SK-MEL-5 (cell line): ENCODE measurements at places on chromosomes 16 and 17. TPM values are rescaled to one million over a fixed set of nuclear protein-coding genes. Genes with fewer than 3 reads are reported as not detected.
A peak's percentile ranks its signal among the peaks of the same experiment; 100 is the strongest.

Gene PRR35
- not detected in 2 replicates for total RNA-seq

Gene PTGES3L
- 0.42 TPM in 1 of 2 replicates, not detected in the other for total RNA-seq

Gene NEUROD2
- total RNA-seq, result not detected in 2 replicates

Gene CCDC154
- total RNA-seq, result 0.40 and 1.0 TPM in 2 replicates

Gene ST6GALNAC1
- 0.79 and 1.7 TPM in 2 replicates for total RNA-seq

DNA sequence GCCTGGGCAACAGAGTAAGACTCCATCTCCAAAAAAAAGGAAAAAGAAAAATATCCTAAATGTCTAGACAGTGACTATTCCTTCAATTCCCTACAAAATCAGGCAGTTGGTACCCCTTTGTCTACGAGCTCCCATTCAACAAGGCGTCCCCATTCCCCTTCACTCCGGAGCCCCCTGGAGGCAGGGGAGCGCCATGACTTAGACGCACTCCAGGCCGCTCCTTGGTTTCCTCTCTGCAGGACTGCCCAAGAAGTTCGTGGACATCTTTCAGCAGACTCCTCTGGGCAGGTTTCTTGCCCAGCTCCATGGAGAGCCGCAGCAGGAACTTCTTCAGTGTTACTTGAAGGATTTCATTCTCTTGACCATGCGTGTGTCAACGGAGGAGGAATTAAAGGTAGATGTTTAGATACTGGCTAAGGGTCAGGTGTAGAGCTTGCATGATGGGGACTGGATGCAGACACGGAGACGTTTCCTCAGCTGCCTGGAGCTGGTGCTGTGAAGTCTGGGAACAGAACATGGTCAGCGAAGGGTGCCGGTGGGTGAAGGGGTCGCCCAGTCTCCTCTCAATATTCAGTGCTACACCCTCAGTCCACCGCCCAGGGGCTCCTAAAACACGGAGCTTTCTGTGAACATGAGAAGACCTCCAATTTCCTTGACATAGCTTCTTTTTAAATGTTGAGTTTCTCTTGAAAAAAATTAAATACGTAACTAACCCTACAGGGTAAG is 53.3 kb upstream of the ENDOV start:
- DNase-seq, result peak; percentile 53

DNA sequence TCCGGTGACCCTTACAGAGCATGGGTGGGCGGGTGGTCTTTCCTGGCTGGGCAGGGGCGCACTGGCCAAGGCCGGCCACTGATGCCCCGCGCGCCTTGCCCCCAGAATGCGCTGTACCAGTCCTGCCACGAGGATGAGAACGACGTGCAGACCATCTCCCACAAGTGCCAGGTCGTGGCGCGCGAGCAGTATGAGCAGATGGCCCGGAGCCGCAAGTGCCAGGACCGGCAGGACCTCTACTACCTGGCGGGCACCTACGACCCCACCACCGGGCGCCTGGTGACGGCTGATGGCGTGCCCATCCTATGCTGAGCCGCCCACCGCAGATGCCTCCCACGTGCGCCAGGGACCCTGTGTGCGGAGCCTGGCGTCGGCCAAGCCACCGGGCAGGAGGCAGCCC is 49.1 kb downstream of the ACTG1 start:
- no peak for DNase-seq

- no peak for DNase-seq
These were observed 10.5 kb upstream of the METRNL start for GRCh38 chr17:83068641-83069570.

- no peak for DNase-seq
These were observed 17.1 kb upstream of the RHOT1 start for GRCh38 chr17:32124985-32125847.

- no peak for DNase-seq
These were observed 317.2 kb upstream of the KCNJ16 start for GRCh38 chr17:69757688-69758430.

GRCh38 chr16:58652741-58653140 is 23.1 kb upstream of the CNOT1 start:
- DNase-seq, result peak; percentile 77

GRCh38 chr17:19549746-19550623 is 16.3 kb downstream of the SLC47A1 start:
- no peak for DNase-seq

DNA sequence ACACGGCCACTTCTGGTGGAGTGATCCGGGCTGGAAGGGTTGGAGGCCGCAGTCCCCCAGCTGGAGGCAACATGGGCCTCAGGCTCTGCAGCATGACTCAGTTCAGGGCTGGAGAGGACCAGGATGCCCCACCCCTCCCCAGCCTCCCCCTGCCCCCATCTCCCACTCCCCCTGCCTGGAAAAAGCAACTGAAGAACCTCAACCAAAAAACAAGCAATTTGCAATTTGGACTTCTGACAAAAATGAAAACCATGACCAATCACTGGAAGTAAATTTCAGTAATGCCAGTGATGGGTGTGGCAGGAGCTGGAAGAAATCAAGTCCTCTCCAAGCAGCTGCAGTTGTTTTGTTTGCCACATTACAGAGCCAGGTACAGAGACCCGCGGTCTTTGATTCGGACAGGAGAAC is 6.6 kb upstream of the MIF4GD start:
- DNase-seq, result no peak

DNA sequence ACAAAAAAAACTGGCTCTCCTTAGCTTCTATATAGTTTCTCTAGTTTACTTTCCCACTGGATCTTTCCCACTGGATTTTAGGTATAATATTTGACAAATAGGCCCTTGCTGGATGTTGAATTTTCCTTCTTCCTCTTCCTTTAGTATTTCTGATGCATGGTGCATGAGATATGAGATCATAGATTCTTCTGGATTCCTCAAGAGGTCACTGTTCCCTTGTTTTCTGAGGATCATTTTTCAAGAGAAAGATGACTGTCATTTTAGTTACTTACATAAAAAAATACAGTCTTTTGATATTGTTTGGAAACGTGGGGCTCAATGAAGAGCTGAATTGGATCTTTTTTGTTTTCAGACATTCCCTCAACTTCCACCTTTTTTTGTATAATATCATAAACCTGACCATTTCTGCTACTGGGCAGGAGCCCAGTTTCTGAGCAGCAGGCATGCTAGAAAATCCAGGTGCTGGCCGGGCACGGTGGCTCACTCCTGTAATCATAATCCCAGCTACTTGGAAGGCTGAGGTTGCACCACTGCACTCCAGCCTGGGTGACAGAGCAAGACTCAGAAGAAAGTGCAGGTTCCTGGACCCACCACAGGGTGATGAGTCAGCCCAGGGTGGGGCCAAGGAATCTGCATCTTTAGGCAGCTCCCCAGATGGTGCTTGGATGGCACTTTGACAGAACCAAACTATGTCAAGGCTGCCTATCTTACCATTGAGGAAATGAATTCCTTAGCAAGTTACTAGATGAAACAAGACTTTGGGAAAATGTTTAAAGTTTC is 70.3 kb downstream of the SDR42E1 start:
- peak; percentile 48 for DNase-seq

DNA sequence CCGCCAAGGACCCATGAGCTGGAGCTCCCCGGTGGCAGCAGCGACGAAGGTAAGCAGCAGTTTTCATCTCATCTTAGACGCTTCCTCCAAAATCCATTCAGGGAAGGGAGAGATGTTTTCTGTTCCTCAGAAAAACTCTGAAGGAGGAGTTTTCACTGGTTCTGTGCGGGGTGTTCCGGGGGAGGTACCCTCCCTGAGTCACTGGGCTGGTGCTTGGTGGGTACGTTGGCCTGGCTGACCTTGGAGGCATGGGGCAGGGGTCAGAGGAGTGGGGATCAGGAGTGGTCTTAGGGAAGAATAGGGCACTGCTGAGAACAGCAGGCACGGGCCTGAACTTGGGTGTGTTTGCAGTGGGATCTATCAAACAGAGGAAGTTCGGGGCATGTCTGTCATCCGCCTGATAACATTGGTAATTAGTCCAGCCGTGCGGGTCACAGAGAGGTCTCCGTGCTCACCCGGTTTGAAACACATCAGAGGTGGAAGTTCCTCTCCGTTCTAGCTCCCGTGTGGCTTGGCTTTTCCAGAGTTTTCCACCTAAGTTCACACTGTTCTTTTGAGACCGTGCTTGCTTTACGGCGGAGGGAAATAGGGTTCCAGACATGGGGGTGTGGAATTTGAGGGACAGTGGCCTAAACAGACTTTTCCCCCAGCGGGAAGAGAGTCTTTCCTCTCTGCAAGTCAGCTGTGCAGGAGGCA is 59.6 kb upstream of the CIBAR2 start:
- DNase-seq, result no peak
